NCI-H1436 treated with DMSO at 0.1 percent for 48 hours (cell line): ENCODE measurements at places on chromosomes 2 and 18.

DNA sequence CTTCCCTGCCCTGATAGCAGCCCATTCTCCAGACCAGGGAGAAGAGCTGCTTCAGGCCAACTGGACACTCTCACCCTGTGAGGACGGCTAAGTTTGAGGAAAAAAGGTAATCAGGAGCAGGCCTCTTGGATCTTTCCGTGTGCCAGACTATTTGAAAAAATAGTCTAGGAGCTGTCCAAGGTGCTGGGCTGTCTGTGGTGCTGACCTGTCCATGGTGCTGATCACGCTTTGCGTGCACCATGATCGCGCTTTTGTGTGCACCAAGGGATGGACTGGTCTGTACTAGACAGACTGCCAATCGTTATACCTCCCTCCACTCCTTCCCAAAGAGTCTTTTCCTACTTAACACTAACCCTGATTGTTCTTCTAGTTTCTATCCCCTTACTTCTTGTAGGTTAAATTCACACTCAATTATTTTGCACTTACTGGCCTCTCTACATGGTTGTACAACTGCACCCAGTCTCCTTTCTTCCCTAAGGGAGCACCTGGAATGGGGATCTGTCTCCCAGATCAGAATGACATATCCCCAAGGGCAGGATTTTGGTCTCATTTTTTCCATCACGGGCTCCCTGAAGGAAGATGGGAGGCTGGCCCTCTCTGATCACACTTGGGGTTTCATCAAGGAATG, 295.4 kb downstream of the CELF4 start:
- DNase-seq = no peak

- no peak for DNase-seq
Measured at GRCh38 chr2:33873076-33873605, 274.0 kb upstream of the FAM98A start.

DNA sequence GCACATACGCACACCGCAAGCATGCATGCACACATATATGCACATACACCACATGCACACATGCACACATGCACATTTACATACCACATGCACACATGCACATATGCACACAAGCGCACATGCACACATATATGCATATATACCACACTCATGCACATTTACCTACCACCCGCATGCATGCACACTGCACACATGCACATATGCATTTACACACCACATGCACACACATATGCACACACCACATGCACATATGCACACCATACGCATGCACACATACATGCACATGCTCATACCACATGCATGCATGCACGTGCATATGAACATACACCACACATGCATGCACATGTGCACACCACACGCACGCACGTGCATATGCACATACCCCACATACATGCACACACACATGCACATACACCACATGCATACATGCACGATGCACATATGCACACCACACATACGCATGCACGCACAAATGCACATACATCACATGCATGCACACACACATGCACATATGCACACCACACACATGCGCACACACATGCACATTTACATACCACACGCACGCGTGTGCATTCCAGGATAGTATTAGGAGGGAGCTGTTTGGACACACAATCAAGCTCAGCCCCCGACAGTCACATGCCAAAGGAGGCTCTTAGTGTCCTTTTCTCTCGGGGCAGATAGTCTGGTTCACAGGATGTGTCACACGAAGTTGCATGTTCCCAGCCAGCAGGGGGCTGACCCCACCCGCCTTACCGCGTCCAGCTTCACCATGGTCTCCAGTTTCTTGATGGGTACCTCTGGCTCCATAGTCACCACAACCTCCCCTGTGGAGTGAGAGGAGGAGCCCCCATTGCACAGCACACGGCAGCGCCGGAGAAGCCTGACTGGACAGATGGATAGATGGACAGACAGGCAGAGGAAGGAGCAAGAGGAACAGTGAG, 5.9 kb downstream of the OTOF start:
- no peak for DNase-seq

GRCh38 chr2:66512626-66513025, 77.7 kb downstream of the MEIS1 start:
- DNase-seq = no peak

GRCh38 chr2:189111063-189111715, 68.4 kb downstream of the COL5A2 start:
- no peak for DNase-seq

- no peak for DNase-seq
Measured at GRCh38 chr18:48973731-48974130, 23.0 kb upstream of the SMAD7 start.

DNA sequence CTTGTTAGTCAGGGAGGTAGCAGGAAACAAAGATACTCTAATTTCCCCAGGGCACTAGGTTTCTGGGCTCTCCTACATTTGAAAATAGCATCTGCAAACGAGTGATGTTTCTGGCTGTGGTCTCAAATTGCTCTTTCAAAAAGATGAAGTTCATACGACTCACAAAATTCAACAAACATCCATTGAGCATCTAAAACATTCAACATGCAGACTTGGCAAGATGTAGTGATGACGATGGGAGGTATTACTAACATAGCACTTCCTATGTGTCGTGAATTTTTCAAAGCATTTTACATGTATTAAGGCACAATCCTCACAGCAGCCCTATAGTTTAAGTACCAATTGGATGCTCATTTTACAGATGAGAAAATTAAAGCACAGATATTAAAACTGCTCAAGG, 5.2 kb downstream of the CCBE1 start:
- DNase-seq = no peak
